ENCODE measurements at places on chromosomes 7 and 10.

- no peak for DNase-seq
Measured at GRCh38 chr7:140156460-140157080, 20.2 kb downstream of the KDM7A start.

GRCh38 chr10:125123476-125124114 lies 36.8 kb downstream of the CTBP2 start:
- DNase-seq, result no peak

- DNase-seq, result no peak
Measured at GRCh38 chr7:29063872-29064271, 82.5 kb downstream of the CPVL start.

GRCh38 chr10:132837905-132838304 lies 52.0 kb upstream of the NKX6-2 start:
- no peak for DNase-seq

GRCh38 chr7:73526896-73527821 lies 5.1 kb upstream of the BAZ1B start:
- no peak for DNase-seq

GRCh38 chr10:16392531-16393069 lies 44.2 kb upstream of the PTER start:
- no peak for DNase-seq

- no peak for DNase-seq
Measured at GRCh38 chr7:75033064-75033463, 40.5 kb downstream of the RCC1L start.

DNA sequence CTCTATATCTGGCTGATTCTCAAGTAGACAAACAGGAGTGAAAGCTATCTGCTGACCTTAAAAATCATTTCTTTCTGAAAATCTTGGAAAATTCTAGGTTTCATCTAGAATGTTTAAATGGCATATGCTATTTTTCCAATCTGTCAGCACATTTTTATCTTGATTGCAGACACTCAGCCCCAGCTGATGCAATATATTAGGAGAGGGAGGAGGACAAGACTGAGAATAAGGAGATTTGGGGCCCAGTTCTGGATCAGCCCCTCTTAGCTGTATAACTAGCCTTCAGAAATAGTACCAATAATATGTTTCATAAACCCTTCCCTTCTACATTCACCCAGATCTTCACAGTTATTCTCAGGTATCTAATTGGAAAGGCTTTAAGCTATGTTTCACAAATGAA lies 131.2 kb downstream of the HDAC9 start:
- DNase-seq, result no peak

DNA sequence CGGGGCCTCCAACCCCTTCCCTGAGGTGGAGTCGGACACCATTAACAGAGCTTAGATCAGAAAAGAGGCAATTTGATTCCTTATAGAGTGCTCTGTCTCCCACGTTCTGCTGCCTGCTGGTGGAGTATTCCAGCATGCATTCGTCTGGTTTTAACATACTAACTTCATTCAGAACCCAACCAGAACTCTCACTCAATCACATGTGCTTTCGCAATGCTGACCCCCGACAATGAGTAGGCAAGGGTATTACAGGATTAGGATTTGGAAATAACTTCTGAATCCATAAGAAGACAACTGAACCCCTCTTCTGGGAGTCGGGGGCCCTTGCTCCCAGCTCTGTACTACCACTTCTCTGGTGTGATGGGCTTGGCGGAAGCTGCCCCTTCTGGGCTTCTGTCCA lies 55.7 kb upstream of the HABP2 start:
- DNase-seq, result peak; percentile 47
